ENCODE measurements at places on chromosomes 6 and 20. TPM values are rescaled to one million over a fixed set of nuclear protein-coding genes. Genes with fewer than 3 reads are reported as not detected.

VSX1 gene
- not detected for total RNA-seq

SEMG1 gene
- total RNA-seq, result not detected

IMPG1 gene
- total RNA-seq, result not detected

EYA4 gene
- total RNA-seq, result 0.12 TPM

APCDD1L gene
- 0.34 TPM for total RNA-seq

COL9A1 gene
- not detected for total RNA-seq

ANKRD66 gene
- total RNA-seq, result not detected

SLPI gene
- total RNA-seq, result not detected

TNFRSF6B gene
- 96.8 TPM for total RNA-seq

CNPY3 gene
- 58.1 TPM for total RNA-seq

SDCBP2 gene
- total RNA-seq, result 4.4 TPM

KCNK15 gene
- not detected for total RNA-seq

MAP1LC3A gene
- 97.0 TPM for total RNA-seq

CCR6 gene
- total RNA-seq, result not detected

PRPF6 gene
- 64.3 TPM for total RNA-seq
